ENCODE measurements at places on chromosomes 3 and 15.
A peak's percentile ranks its signal among the peaks of the same experiment; 100 is the strongest.

GRCh38 chr3:186115239-186115996, 6.5 kb upstream of the ETV5 start:
- no peak for DNase-seq

DNA sequence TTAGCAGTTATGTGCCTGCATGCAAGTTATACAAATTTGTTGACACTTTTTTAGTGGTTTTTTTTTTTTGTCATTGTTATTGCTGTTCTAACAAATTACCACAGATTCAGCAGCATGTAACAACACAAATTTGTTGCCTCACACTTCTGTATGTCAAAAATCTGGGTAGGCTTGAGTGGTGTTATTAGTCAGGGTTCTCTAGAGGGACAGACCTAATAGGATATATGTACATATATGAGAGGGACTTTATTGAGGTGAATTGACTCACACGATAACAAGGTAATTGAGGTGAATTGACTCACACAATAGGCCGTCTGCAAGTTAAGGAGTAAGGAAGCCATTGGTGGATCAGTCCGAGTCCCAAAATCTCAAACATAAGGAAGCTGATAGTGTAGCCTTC, 15.0 kb upstream of the PLSCR1 start:
- no peak for DNase-seq

- DNase-seq = no peak
These were observed 29.0 kb upstream of the ATP10A start for GRCh38 chr15:25892126-25892525.

DNA sequence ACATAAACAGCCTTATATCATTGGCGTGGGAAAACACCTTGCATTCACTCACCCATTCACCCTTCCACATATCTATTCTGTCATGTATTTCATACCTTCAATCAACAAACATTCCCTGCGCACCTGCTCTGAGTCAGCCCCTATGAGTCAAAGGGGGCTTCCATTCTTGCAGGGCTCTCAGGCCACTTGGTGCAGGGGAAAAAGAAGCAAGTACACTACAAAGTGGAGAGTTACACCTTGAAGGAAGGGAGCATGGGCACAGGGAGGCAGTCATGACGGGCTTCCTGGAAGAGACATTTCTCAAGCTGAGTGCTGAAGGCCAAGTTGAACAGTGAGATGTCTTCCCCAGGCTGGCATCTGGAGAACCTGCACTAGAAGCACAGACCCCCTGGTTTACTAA, 4.6 kb upstream of the AMOTL2 start:
- DNase-seq = no peak

DNA sequence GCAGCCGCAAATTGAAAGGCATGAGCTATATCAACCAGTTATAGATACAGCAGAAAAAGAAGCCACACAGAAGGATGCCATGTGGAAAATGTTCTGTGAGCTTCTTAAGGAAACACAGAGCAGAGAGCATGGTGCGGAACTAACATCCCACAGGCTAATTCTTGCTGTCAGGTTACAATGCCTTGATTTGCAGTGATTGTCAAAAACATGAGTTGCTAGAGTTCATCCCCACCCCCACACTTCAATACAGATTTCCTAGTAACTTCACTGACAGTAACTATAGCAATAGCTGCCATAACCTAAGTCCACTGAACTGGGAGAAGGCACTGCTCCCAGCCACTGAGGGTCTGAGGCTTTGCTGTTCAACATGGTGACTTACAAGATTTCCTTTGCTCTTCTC, 821.6 kb downstream of the SQOR start:
- no peak for DNase-seq

DNA sequence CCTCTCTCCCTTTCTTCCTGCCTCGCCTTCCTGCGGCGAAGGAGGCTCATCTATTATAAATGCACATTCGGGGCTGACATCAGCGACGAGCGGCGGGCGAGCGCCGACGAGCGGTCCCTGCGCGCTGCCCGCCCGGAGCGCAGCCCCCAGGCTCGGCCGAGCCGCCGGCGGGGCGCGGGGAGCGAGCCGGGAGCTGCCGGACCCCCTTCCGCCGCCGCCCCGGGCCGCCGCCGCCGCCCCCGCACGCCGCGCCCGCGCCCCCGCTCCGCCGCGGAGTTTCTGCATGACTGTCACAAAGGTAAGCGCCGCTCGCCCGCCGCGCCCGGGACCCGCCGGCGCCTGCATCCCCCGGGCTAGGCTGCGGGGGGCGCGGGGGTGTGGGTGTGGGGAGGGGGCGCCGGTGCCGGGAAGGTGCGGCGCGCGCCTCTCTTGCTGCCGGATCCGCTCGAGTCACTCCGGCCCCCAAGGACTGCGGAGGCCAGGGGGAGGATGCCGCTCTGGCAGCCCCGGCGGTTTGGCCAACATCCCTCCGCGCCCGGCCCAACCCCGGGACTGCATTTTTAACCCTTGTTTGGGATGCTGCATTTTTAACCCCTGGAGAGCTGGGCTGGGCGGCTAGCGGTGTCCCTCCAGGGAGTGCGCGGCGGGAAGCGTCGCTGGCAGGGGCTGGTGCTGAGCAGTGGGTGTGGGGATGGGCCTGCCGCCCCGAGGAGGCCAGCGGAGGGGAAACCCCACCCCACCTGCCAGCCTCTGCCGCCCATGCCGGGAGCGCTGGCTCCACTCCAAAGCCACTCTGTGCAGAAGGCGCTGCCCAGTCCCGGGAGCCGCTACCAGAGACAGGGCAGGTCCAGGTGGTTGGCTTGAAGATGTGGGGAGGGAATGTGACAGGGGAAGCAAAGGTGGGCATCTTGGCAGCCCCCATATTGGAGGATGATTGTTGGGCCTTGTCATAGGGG, at the start of gene CORO2B:
CORO2B (plus strand) TSS at position 14 of the 956 bp plus-strand sequence; CDS start at position 284, 270 bp downstream.
- no peak for DNase-seq

- DNase-seq = peak; percentile 19
These were observed 37.6 kb downstream of the NCEH1 start for GRCh38 chr3:172673210-172673679.

DNA sequence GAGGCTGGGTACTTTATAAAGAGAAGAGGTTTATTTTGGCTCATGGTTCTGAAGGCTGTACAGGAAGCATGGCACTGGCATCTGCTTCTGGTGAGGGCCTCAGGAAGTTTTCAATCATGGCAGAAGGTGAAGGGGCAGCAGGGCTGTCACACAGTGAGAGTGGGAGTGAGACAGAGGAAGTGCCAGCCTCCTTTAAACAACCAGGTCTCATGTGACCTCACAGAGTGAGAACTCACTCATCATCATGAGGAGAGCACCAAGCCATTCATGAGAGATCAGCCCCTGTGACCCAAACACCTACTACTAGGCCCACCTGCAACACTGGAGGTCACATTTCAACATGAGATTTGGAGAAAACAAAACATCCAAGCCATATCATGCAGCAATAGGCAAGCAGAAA, 9.3 kb upstream of the RFTN1 start:
- DNase-seq = no peak

DNA sequence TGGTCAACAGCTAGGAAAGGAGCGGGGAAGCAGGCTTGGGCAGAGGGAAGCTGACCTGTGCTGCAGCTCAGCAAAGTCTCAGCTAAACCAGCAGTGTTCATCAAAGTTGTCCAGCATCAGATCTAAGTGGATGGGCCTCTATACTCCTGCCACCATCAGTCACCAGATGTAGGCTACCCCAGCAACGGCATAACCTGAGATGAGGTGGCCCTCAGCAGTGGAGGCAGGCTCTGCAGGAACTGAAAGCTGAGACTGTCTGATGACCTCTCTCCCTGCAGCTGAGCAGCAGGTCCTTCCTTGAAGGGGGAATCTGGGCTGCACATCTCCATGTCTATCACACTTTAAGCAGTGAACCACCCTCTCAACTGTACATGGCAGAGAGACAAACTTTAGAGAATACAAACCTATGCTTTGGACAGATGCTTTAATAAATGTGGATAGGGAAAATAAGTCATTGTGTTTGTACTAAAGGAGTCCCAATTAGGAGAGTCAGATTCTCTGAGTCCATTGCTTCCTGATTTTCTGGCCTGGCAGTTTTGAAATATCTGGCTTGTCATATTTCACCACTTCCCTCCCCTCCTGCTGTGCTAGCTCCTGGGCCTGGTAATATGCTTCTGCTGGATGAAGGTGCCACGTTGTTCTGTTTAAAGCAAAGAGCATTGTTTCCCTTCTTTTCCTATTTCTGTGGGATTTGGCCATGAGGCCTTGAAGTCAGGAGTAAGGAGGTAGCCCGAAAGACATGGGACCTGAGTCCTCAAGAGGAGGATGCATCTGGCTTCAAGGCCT, 11.1 kb upstream of the PSTPIP1 start:
- no peak for DNase-seq

DNA sequence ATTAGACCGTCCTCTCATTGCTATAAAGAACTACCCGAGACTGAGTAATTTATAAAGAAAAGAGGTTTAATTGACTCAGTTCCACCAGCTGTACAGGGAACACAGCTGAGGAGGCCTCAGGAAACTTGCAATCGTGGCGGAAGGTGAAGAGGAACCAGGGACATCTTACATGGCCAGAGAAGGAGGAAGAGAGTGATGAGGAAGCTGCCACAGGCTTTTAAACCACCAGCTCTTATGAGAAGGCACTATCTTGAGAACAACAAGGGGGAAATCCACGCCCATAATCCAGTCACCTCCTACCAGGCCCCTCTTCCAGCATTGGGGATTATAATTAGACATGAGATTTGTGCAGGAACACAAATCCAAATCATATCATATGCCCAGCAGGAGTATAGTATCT, 138.5 kb downstream of the ALCAM start:
- no peak for DNase-seq

DNA sequence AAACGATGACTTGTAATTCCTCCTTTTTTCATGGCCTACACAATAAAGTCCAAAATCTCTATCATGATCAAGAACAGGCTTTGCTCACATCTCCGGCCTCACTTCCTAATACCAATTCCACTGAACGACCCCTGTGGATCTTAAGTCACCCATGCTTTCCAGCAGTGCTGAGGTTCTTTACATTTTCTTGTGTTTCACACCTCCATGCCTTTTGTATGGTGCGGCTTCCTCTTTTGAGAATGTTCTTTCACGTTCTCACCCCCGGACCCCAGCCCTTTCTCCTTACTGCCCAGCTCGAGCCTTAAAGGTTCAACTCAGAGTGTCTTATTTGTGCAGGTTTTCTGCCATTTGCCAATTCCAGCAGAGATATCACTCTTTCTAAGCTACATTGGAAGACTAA, 70.1 kb downstream of the CSNK1G1 start:
- no peak for DNase-seq

DNA sequence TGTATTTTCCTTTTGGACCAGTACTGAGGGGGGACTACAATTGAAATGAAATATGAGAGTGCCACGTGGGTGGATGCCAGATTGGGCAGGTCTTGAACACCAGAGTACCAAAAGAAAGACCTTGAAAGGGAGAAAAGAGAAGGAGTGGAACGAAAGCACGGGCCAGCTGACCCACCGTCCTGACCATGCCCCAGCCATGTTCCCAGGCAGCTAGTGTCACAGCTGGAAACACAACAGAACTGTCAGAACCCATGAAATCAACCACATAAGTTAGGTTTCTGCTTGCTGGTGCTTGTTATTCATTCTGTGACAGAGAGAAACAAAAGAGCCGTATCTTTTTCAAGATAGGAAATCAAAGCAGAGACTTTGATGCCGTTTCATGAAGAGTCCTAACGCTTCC, 268.8 kb downstream of the MEX3B start:
- no peak for DNase-seq

GRCh38 chr3:156106721-156107373, 13.5 kb upstream of the KCNAB1 start:
- no peak for DNase-seq

DNA sequence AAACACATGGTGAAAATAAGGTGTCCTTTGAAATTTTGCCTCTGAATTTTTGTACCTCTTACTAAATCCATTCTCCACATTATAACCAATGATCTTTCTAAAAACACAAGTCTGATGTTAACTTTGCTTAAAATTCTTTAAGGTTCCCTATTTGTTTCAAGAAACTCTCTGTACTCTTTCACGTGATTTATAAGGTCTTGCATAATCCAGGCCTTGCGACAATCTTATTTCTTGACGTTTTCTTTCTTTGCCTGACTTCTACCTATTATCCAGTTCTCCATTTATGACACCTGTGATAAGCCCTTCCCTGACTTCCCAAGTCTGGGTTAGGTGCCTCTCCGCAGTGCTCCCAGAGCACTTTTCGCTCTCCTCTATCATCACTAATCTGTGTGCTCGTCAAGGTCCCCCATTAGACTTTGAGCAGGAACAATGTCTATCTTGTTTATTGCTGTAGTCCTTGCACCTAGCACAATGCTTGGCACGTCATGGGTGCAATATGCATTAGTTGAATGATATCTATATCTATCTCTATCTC, 24.3 kb upstream of the KPNA1 start:
- no peak for DNase-seq

- DNase-seq = no peak
These were observed 1.2 kb downstream of the GOLIM4 start for GRCh38 chr3:168094580-168094876.

GRCh38 chr3:131630097-131630496, 127.3 kb upstream of the MRPL3 start:
- no peak for DNase-seq

DNA sequence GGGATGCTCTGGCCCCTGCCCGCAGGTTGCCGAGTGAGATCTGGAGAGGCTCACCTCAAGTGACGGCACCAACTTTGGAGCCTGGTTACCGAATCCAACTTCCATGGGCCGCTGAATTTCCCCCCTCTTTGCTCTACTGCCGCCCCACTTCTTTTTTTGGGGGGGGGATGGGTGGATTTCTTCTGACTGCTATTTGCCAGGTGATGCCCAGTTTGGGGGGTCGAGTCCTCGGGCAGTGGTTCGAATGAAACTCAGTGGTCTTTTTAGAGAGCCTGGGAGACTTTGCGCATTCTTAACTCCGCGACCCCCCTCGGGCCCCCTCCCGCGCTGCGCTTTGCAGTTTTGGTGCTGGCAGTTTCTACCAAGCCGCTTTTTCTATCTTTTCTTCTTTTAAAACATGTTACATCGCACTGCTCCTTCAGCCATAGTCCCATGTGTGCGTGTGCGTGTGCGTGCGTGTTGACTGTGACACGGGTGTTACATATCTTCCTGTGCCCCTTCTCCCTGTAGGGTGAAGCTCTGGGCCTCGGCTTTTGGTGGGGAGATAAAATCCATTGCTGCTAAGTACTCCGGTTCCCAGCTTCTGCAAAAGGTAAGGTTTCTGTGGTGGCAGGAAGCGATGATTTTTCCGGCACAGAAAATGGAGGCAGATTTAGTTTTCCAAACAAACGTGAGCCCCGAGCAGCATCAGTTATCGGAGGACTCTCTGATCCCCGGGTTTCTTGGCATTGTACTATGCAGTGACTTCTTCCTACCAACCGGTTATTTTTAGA, 837 bp downstream of the CACNA2D3 start:
- DNase-seq = no peak

- DNase-seq = no peak
These were observed 391.2 kb upstream of the NECTIN3 start for GRCh38 chr3:110680450-110680849.

GRCh38 chr3:114022145-114022802, 34.1 kb downstream of the CCDC191 start:
- no peak for DNase-seq

DNA sequence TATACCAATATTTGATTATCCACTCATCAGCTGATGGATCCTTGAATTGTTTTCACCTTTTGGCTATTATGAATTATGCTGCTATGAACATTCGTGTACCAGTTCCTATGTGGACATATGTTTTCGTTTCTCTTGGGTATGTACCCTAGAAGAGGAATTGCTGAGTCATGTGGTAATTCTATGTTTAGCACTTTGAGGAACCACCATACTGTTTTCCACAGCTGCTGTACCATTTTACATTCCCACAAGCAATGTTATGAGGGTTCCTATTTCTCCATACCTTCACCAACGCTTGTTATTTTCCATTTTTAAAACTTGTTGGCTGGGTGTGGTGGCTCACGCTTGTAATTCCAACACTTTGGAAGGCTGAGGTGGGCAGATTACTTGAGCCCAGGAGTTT, 62.9 kb downstream of the RPLP1 start:
- DNase-seq = no peak

All from effector memory CD8-positive, alpha-beta T cell (primary cell).